ENCODE measurements at places on chromosomes 16 and 17.

DNA sequence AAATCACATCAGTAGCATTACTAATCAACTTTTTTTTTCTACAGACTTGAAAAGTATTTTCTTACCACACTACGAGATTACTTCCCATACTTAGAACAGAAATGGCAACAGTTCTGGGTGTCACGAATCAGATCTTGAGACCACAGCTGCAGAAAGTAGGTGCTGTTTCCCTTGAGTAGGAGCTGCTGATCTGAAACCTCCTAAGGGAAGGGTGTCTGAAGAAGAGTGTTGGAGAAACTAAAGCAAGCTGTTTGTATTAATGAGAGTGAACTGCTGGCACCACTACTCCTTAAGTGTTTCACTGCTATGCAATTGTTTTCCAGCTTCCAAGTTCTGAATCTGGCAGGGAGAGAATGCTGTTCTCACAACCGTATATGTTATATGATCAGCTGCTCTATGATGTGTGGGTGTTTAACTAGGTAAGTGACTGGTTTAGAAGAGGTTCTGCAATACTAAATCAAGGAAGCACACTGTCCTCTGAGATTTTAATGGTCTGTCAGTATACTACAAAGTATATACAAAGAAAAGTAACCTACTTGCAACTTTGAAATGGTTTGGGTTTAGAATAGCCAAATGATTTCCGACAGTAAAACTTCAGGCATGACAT is 3.3 kb downstream of the ZNF652 start:
- peak; percentile 47 for ATAC-seq

DNA sequence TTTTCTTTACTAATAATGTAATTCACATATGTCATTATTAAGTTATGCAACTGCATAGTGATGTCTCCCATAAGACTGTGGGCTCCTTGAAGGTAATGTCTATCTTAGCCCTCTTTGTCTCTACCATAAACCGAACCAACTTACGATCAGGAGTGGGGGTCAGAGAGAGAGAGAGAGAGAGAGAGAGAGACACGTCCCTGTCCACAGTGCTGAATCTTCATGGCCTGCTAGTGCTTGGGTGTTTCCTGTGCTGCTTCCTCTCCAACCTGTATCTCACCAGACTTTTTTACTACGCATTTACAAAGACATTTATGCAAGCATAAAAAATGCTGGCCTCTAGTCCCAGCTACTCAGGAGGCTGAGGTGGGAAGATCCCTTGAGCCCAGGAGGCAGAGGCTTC is 52.2 kb upstream of the HAPSTR1 start:
- ATAC-seq, result no peak

DNA sequence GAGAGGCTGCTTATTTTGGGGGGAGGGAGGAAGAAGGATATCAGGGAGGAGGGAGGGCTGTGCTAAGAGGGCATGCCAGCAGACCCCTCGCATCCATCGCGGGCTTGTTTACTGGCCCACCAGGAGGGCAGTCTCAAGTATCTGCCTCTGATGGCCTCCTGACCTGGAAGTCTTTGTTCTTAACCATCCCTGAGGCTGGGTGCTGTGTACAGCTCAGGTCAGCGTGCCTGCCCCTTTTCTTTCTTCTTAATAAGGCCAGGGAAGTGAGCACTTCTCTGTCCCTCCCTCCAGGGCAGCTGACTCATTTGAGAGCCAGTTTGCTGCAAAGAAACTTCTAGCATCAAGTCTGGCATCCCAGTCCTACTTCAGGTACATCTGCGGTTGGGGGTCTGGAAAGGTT is 157.0 kb downstream of the CCDC182 start:
- no peak for ATAC-seq

DNA sequence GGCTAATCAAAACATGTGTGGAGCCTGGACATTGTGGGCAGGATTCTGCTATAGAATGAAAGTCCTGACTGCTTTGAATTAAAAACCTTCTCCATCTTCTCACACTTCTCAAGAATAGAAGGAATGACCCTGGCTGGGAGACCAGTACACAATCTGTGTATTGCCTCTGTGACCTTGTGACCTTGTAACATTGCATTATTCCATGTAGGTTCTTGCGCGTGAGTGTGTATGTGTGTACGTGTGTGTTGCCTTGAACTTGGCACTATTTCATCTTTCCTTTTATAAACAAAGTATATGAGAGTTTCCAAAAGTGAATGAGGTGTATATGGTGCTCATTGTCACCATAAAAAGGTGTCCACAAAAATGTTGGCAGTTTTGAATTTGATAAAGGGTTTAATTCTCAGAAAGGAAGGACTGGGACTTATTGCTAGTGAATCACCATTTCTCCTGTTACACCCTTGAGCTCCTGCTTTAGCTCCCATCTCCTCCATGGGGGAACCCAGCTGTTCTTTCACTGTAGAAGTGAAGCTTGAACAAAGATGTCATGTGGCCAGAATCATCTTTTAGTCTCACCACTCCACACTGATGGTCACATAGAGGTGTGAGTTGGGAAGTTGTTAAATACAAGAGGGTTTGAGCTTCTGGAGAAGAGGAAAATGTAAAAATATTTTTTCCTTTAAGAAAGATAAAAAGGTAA is 244.9 kb downstream of the FTO start:
- ATAC-seq, result no peak

- ATAC-seq, result no peak
Measured at GRCh38 chr16:24018485-24018884, 182.7 kb downstream of the PRKCB start.

- no peak for ATAC-seq
Measured at GRCh38 chr17:4219241-4219640, 44.5 kb downstream of the ANKFY1 start.

GRCh38 chr17:38663125-38663751 is 11.5 kb downstream of the EPOP start:
- peak; percentile 78 for ATAC-seq

DNA sequence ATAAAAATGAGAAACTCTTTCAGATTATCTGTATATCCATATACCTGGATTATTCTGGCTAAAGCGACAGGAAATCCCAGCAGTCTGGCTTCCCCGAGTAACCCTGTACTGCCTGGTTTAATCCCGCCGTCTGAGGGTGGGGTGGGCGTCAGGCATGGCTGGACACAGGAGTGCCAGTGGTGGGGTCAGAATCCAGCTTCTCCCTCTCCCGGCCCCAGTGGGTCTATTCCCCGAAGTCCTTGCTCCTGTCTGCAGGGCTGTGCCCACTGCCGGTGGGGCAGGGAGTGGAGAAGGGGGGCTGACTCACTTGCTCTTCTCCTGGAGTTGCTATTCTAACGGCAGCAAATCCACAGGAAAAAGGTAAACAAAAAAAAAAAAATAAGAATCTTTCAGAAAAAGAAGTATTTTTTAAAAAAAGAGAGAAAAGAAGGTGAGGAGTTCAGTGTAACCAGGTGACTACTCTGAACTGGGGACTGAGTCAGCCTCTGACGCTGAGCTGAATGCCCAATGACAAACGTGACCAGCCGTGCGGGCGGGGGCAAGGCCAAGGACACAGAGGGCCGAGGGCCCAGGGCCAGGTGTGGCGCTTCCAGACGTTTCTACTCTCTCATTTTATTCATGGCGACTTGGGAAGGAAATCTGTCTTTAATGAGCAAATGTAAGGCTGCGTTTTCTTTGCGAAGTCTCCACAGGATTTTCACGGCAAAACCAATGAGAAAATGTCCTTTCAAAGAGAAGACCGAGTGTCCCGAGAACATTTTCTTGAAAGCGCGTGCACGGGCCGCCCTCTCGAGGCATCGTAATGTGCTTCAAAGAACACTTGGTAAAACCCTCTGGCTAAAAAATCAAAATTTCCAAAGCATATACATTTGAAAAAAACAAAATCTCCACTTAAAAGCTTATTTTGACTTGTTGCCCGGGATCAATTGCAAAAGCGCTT is 20.2 kb downstream of the FOXF1 start:
- ATAC-seq, result no peak

GRCh38 chr17:68785565-68786486 is 169.4 kb downstream of the ABCA8 start:
- no peak for ATAC-seq
